ENCODE measurements at places on chromosomes 5 and 9.

DNA sequence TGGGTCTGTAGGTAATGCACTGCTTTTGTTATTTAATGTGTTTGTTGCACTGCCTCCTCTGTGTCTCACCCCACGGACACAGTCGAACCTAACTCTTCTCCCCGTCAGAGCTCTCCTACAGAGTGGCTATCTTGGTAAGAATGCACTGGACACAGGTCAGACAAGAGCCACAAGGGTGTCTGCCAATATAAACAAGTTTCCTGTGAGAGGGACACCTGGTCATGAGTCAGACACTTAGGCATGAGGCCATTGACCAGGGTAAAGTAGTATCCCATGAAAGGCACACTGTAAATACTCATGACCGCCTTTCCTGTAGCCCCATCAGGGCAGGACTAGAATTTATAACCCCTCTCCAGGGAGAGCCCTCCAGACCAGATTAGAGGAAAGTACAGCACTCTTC lies 115.5 kb downstream of the SLC12A2 start:
- DNase-seq = no peak

DNA sequence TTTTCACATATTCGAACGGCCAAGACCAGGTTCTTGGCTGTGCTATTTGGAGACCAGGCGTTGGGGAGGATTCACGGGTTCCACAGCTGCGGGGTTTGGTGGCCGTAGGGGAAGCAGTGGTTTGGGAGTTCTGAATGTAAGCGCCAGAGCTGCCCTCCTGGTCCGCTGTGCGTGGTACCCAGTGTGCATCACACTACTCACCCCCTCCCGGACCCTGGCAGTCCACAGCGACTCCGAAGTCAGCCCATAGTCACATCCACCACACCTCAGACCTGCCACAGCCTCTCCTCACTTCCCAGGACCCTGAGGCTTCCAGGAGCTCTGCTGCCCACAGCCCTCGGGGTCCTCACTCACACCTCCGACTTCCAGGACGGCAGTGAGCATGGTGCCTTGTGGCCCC lies 26.8 kb downstream of the AMBP start:
- no peak for DNase-seq

DNA sequence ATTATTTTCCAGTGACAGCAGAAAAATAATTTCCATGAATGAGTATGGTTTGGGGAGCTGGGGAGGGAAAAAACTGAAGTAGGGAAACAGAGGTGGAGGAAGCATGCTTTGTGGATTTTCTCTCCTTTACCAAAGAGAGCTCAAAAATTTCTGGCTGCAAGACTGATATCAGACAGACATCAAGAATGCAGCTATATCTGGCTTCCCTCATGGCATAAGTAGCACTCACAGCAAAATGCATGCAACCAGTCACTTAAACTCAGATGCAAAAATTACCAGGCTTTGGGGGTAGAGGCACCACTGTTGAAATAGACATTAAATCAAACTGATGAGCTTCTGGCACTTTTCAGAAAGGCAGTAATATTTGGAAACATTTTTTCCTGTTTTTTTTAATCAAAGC lies 196.9 kb downstream of the TSSK1B start:
- no peak for DNase-seq

DNA sequence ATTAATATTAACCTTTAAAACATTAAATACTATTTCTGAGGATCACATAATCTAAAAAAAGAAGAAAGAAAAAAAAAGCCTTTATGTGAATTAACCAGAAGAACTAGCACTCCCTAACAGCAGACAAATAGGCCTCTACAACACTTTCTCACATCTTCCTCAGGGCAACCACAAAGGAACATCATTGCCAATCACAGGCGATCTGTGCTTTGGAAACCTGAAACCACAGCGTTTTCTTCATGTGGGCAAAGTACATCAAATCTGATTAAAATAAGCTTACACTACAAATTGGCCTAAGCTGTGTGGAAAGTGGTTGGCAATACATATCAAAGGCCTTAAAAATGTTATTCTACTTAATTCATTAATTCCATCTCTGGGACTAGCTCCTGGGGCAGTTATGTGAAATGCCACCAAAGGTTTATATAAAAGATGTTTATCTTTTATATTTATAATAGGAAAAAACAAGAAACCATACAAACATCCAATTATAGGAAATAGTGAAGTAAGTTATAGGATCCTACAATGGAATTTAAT lies 184.8 kb upstream of the TBCA start:
- DNase-seq = no peak
